T-helper 9 cell (primary cell): ENCODE measurements at places on chromosomes 2 and 18.

- DNase-seq, result no peak
Measured at GRCh38 chr2:142502402-142502801, 371.6 kb upstream of the LRP1B start.

DNA sequence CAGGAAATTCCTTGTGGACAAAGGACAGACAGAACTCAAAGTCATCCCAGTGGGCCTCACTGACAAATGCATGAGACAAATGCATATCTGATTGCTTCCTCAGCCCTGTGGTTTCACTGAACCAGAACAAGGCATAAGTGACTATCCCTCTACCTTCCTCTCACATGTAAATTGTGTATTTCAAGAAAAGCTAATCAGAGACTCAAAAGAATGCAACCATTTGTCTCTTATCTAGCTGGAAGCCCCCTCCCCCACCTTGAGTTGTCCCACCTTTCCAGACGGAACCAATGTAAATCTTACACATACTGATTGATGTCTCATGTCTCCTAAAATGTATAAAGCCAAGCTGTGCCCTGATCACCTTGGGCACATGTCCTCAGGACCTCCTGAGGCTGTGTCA lies 102.0 kb upstream of the TMEM200C start:
- DNase-seq, result no peak

DNA sequence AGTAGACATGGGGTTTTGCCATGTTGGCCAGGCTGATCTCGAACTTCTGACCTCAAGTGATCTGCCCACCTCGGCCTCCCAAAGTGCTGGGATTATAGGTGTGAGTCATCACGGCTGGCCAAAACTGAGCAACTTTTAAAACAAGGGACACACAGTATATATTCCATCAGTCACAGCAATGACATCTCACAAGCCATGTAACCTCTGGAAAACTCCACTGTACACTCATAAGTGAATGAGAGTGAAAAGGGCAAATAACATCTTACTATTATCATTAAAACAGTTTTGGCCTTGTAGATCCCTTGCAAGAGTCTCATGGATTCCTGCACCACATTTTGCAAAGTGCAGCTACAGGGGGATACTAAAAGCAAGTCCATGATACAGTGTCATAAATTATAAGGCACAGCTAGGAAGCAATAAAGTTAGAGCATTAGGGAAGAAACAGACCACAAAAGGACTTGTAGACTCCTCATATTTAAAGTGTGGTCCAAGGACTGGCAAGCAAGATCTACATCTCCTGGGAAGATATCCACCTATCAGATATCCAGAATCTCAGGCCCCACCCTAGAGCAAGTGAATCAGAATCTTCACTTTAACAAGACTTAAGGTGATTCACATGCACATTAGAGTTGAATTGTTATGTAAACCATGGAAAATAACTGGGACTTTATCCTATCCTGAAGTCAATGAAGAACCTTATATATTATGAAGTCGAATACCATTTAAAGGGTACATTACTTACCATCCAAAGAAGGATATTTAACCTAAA lies 5.7 kb downstream of the SMC6 start:
- DNase-seq, result no peak

DNA sequence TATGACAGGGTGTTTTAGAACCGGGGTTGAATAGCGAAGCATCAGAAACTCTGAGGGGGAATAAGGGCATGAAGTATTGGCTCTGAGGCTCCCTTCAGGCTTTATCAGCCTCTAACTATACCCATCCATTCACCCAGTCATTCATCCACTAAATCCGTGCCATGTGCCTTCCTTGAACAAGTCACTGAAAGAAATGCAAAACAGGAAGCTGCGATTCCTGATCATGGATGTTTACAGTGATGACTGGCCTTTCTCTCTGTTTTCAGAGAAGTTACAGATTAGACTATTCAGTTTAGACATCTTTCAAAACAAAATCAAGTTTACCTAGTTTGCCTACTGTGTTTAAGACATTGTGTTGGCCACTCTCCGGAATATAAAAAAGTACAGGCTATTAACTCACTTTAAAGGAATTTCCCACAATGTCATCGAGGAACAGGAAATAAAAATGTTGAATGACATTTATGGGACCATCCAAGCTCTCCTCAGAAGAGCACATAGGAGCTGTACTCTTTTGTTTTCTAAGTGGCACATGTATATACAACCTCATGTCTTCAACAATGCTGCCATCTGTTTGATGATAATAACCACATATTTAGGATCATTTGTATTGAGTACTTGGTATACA lies 43.8 kb upstream of the SLC14A1 start:
- DNase-seq, result no peak

DNA sequence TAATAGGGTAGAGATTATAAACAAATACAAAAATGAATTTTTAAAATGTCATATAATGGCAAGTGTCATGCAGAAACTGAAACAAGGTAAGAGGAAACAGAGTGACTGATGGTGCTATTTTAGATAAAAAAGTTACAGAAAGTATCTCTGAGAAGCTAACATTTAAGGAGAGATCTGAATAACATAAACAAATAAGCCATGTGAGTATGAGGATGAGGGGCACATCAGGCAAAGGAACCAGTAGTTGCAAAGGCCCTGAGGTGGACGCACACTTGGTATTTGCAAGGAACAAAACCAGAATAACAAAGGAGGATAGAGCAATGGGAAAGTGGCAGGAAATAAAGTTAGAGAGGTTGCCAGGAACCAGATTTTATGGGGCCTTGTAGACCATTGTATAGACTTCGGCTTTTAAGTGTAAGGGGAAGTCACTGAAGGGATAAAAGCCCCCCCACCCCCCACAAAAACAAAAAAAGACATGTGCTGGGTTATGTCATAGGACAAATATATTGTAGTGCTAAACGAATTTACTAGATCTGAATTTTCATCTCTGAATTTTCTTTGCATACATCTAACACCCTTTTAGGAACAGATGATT lies 159.2 kb downstream of the DTNB start:
- DNase-seq, result no peak
